ENCODE measurements at places on chromosomes 6 and 20.

DNA sequence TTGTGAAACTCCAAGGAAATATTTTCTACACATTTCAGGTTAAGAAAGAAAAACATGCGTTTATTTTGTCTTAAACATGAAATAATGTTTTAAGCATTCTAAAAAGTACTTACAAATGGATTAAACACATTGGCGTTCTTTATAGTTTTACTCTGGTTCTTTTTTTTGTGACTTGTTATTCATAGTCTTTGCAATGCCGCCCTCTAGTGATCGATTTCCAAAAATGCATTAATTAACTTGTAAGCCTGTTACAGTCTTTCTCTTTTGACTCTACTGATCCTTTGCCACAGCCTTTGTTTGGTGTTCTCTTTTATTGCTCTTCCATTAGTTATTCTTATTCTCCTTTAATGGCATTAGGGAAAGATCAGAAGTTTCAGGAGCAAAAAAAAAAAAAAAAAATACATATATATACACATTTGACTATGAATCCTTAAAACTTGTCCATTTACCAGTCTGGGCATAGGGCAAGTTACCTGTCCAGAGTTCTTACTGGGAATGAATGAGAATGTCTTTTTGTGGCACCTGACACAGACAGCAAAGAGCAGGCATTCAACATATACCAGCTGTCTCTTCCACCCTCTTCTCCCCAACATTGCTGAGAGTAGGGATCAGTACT is 59.9 kb downstream of the MACROD2 start:
- peak; percentile 43 for DNase-seq

- DNase-seq, result no peak
These were observed 1.1 kb downstream of the NT5DC1 start for GRCh38 chr6:116101790-116102189.

DNA sequence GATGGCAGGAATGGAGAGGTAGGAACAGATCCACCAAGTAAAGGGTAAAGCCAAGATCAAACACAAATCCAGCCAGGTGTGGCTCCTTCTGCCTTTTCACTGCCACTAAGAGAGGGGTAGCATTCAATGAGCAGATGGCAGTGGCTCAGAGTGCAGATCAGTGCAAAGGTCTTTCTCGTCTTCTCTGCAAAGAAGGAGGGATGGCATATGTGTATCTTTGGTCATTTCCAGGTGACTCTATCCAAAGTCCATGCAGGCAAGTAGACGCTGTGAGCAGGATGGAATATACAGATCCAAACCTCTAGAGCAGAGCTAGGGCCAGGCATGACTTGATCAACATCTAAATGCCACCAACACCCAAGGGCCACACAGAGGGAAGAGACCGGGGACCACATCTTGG is 6.9 kb downstream of the BANF2 start:
- no peak for DNase-seq

DNA sequence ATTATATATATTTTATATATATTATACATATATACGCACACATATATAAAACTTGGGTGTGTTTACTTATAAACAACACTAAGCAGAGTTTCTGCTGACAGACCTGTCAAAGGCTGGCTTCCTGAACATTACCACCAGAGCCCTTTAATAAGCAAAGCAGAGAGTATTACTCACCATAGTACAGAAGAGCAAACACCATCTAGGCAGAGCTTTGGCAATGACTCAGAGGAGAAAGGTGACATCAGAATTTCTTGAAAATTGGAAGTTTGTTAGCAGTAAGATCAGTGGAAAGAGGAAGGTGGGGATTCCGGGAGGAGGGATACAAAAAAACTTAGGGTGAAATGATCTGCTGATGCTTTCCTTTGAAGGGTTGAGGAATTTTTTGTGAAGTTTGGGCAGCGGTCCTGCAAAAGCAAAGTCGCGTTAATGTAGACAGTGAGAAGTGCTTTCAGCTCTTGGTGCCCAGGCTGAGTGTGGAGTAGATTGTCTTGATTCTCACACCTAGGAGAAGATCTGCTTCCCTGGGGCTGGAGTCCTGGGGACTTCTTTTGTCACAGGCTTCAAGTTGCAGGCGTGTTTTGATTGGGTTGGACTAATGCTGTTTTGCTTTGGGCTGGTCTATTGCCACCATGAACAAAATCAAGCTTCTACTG is 109.6 kb upstream of the BACH2 start:
- no peak for DNase-seq

DNA sequence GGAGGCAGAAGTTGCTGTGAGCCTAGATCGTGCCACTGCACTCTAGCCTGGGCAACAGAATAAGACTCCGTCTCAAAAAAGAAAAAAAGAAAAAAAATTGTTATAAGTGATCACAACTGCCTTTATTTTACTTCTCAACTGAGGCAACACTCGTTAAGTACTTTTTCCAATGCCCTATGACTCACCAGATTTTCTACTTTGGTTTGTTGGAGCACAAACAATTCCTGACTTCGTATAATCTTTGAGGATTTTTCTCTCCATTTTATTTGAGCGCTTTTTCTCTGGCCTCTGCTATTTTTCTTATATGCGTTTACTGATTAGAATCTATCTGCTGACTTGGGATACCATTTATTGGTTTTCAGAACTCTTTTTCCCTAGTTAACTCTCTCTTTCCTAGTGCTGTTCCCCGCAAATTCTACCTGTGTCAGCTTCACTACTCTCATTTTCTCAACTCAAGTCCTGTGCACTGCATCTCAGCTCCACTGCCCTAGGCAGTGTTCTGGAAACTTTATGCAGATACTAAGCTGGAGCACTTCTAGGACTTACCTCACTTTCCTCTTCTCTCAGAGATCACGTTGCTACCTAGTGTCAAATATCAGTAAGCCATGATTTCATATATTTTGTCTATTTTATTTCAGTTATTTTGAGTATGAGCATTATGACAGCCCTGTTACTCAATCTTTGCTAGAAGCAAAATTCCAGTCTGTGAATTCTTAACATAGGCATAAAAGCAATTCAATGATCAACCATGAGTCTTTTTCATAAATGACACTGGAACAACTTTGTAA is 1120.1 kb upstream of the CITED2 start:
- DNase-seq, result no peak

DNA sequence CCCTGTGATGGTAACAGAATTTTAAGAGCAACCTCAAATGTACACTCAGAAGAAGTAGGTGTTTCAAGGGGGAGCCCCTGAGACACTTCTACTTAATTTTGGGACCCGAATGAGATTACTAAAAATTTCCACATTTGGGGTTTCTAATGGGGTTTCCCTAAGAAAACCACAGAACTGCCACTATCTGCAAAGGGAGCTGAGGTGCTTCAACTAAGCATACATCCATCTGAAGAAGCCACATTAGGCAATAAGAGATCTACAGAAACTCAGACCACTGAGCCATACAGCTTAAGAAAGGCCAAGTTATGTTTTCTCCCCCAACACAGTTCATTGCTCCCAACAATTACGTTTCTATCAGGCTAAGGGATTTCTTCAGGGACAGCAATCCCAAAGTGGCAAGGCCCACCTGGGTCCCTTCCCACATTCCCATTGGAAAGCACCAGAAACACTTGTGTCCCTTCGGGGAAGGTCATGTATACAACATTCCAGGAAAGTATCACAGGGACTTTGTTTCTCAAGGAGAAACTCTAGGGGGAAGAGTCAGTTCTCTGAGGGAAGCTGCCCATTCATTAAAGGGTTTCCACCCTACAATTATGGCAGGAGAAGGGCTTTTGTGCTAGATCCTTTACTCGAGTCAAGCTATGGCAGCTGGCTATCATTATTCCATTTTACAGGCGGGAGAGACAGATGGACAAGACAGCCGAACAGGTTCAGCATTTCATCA is 5.0 kb downstream of the BCL2L1 start:
- DNase-seq, result no peak

- peak; percentile 5 for DNase-seq
These were observed 234.1 kb downstream of the TMEM242 start for GRCh38 chr6:157089258-157089657.
